ENCODE measurements at places on chromosomes 3 and 15.

GRCh38 chr15:65086680-65087111, 10.2 kb downstream of the KBTBD13 start:
- DNase-seq = no peak

- no peak for DNase-seq
Measured at GRCh38 chr3:170740285-170740684, 129.7 kb downstream of the RPL22L1 start.

GRCh38 chr15:31439328-31439727, 112.7 kb downstream of the KLF13 start:
- no peak for DNase-seq

DNA sequence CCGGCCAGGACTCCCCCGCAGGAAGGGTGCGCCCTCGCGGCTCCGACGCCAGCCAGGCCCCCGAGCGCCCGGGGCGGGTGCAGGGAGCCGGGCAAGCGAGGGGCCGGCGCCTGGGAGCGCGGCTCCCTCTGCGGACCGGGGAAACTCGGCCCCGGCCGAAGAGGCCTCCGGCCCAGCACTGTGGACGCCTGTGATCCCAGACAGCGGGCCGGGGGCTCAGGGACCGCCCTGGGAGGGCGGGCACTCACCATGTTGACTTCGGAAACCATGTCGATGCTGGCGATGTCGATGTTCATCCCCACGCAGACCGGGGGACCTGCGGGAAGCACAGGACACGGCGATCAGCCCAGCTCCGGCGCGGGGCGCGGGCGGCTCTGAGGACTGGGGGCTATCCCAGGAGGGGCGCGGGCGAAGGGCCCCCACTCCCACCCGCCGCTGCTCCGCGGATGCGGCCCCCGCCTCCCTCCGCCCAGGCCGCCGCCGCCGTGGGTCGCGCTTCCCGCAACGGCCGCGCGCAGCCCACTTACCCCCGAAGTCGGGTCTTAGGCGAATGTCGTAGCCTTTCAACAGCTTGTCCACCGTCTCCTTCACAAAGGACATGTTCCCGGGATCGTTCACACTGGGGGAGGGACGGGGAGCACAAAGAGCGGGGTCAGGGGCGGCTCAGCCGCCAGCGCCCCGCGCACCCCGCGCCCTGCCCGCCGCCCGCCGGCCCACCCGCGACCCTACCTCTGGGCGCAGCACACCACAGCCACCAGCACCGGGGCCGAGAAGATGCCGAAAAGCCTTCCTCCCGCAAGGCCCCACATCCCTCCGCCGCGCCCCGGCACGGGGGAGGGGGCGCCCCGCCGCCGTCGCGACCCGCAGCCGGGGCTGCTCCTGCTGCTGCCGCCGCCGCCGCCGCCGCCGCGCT, at the start of gene GABRB3:
GABRB3 (minus strand) TSS at position 913 of the 913 bp plus-strand sequence.
- DNase-seq = no peak

DNA sequence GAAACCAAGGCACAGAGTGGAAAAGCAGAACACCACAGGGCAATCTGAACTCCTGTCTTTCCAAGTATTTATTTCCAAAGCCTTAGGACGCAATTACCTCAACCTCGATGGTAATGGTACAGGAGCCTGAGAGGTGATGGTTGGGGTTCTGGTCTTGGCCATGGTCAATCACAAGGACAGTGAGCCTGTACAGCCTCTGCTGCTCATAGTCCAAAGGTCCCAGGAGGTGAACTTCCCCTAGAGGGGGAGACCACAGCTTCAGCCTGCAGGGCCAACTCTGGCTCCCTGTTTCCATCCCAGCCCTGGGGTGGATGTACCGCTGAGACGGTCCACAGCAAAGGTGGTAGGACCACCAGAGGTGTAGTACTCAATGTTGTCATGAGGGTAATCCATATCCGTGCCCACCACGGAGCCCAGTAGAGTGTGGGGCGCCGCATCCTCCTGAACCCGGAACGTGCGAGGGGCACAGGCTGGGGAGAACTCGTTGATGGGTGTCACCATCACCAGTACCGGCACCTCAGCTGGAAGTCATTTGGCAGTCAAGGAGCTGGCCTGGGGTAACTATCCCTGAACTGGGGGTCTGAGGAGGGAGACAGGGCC, 6.1 kb downstream of the CDHR4 start:
- DNase-seq = no peak

GRCh38 chr3:139448104-139448503, 28.2 kb downstream of the RBP2 start:
- peak; percentile 80 for DNase-seq

- no peak for DNase-seq
Measured at GRCh38 chr3:86996261-86996955, 5.5 kb upstream of the VGLL3 start.

- no peak for DNase-seq
Measured at GRCh38 chr15:56716334-56716733, 17.0 kb downstream of the ZNF280D start.

- DNase-seq = no peak
Measured at GRCh38 chr15:51585986-51586385, 36.6 kb downstream of the DMXL2 start.

DNA sequence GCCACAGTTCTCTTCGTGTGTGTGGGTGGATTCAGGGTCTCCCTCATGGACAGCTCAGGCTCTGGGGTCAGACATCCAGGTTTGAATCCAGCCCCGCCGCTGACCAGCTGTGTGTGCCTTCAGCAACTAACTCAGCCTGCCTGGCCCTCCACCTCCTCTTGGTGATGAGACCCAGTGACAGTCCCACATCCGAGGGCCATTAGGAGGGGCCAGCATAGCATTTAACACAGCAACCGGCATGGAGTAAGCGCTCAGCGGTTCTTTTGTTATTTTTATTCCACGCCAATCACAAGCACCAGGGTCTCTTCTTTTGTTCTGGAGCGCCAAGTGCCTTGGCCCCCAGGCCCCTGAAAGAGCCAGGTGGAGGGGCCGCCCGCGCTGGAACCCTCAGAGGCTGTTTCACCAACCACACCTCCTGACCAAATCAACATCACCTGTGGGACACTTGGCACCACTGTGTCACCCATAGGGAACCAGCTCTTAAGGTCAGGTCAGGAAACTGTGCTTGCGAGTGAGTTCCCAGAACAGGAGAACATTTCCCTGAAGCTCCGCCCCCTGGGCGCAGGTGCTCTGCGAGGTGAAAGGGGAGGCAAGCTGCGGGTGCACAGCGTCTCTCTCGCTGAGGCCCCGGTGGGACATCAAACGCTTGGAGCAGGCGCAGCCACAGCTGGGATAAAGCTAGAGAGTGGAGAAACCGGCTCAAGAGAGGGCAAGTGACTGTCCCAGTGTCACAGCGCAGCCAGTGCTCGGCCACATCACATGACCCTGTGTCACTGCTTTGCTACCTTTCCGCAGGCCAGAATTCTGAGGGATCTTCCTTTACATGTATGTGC, 311.3 kb downstream of the UACA start:
- no peak for DNase-seq

DNA sequence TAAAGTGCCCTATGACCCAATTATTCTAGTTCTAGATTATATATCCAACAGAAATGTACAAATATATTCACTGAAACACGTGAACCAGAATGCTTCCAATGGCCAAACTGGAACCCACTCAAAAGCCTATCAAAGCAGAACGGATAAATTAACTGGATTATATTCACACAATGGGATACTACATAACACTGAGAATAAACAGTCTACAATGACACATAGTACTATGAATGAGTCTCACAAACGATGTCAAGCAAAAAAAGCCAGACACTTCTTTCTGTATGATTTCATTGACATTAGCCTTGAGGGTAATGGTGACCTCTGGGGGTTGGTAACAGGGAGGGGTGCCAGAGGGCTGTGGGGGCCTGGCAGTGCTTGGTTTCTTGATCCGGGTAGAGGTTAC, 50.9 kb upstream of the HACD2 start:
- no peak for DNase-seq

- DNase-seq = no peak
Measured at GRCh38 chr3:57682284-57682683, 10.6 kb downstream of the DENND6A start.

DNA sequence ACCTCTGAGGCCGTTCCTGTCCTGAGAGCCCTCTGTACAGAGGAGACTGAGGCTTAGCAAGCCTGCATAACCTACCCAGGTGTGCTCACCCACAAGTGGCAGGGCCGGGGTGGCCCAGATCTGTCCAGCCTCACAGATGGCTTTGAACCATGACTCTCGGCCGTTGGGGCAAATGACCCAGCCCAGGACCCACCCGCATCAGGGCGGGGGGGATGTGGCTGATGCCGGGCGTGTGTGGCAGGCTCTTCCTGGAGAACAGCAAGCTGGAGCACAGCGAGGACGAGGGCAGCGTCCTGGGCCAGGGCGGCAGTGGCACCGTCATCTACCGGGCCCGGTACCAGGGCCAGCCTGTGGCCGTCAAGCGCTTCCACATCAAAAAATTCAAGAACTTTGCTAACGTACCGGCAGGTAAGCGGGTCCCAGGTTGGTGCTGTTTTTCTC, 133.5 kb downstream of the LRRK1 start:
- no peak for DNase-seq

DNA sequence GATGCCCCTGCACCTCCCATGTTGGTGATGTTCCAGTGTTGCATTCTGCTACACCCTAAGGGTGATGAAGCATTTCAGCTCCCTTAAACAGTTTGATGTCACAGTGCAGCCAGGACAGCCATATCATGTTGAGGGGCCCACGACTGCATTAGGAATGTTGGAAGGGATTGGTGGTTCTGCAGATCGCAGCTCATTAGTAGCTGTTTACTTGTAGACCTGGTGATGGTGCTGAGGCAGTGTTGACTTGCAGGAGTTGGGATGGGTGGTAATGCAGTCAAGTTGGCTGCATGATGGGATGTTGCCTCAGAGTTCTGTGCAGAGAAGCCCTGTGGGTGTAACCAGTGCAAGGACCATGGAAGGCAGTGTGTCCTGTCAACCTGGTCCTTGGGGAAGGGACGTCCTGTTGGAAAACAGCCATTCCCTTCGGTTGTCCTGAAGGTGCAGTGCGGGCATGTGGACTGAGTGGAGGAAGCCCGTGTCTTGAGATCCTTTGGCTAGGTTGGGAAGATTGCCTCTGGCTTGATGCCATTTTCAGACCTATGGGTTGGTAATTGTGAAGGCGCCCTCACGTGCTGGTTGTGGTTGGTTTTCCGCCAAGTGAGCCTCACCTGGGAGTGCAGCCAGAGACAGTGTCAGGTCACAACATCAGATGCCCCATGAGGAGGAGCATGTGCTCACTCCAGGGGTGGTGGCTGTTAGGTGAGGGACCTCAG, 100.7 kb downstream of the SNRPN start:
- no peak for DNase-seq

GRCh38 chr3:50600141-50600753, 11.3 kb downstream of the CISH start:
- no peak for DNase-seq

GRCh38 chr15:70486451-70487386, 276.6 kb downstream of the UACA start:
- DNase-seq = no peak

DNA sequence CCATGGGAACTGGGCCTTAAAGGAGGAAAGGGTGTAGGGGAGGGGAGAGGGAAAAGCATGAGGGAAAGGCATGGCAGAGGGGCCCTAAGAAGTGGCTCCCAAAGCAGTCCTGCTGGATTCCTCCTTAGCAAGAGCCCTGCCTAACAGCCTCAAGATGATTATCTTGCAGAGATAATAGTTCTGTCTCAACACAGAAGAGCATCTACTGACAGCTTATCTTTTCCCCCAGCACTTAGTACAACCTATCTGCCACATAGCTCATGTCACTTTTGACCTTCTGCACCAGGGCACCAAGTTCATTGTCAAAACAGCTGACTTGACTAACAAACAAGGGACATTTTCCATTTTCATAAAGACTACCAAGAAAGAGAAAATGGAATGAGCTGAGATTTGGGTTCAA, 86.3 kb downstream of the ANP32A start:
- DNase-seq = no peak

GRCh38 chr15:24054547-24055245, 367.6 kb upstream of the NDN start:
- no peak for DNase-seq

DNA sequence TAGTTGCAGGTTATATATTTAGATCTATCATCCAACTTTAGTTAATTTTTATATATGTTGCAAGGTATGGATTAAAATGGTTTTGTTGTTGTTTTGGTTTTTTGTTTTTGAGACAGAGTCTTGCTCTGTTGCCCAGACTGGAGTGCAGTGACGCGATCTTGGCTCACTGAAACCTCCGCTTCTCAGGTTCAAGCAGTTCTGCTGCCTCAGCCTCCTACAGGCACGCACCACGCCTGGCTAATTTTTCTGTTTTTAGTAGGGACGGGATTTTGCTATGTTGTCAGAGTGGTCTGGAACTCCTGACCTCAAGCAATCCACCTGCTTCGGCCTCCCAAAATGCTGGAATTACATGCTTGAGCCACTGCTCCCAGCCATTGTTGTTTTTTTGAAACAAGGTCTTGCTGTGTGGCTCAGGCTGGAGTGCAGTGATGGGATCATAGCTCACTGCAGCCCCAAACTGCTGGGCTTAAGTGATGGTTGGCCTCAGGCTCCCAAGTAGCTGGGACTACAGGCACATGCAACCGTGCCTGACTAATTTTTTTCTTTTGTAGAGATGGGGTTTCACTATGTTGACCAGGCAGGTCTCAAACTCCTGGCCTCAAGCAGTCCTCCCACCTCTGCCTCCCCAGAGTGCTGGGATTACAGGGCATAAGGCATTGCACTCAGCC, 92.0 kb downstream of the ZNF609 start:
- no peak for DNase-seq

DNA sequence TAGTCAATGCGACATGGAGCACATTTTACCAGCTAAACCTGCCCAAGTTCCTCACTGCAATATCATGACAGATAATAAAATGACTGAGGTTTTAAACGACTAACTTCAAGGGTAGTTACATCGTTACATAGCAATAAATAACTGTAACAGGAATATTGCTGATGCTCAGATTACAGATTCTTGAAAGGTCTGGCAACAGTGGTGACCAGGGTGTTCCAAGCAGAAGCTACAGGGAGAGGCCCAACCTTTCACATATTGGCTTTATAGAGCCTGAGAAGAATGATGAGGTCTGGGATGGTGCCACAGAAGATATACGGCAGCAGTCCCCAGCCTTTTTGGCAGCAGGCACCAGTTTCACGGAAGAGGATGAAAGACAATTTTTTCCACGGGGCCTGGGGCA, 51.1 kb upstream of the CSPG5 start:
- DNase-seq = no peak

GRCh38 chr3:174541708-174542315, 317.3 kb upstream of the NAALADL2 start:
- no peak for DNase-seq

DNA sequence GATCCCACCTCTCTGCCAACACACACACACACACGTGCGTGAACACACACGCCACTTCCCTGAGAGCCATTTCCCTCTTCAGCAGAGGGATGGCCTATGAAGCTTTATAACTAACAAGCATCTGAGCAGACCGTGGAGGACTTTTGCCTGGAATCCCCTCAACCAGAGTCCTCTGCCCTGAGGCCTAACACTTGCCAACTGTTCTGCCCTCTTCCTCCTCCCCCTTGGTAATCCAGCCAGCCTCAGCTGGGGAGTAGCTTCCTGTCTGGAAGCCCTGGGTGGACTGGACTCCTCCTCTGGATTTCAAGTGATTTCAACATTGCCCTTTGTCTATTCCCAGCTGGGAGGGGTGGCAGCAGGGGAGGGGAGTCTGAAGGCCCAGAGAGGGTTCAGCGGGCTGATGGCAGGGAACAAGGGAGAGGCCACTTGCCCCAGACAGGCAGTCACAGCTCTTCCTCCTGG, 68.4 kb upstream of the HACD2 start:
- DNase-seq = peak; percentile 70

- DNase-seq = no peak
Measured at GRCh38 chr15:78866803-78867202, 5.9 kb upstream of the MORF4L1 start.

Data from midbrain (tissue), 1 donor.